ENCODE measurements at places on chromosomes 16 and 17. TPM values are rescaled to one million over a fixed set of nuclear protein-coding genes. Genes with fewer than 3 reads are reported as not detected.

HBQ1 gene
- total RNA-seq, result 6.6 TPM

MRPL38 gene
- 124 TPM for total RNA-seq

EPX gene
- total RNA-seq, result not detected

HOXB3 gene
- total RNA-seq, result 4.6 TPM

HOXB9 gene
- 7.2 TPM for total RNA-seq

CRISPLD2 gene
- 4.3 TPM for total RNA-seq

CLEC18B gene
- total RNA-seq, result 0.26 TPM
